ENCODE measurements at places on chromosomes 1 and 21. TPM values are rescaled to one million over a fixed set of nuclear protein-coding genes. Genes with fewer than 3 reads are reported as not detected.

Gene TAF1A
- total RNA-seq = 10.1 TPM

Gene LIPI
- total RNA-seq = not detected

Gene THRAP3
- 135 TPM for total RNA-seq

Gene S100A6
- total RNA-seq = 55.4 TPM

Gene PPFIA4
- 1.1 TPM for total RNA-seq

Gene ESPN
- total RNA-seq = 0.59 TPM

DNA sequence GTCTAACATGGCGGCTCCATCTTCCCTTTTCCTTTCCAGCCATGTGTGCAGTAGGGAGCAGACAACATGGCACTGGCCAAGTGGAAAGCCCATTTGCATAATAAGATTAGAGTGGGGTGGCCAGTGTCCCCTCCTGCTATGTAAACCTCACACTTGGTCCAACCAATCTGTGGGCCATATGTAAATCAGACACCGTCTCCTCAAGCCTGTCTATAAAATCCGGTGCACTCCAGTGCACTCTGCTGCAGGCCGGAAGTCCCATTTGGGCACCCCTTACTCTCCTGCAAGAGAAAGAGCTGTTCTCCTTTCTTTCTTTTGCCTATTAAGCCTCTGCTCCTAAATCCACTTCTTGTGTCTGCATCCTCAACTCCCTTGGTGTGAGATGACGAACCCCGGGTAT lies 44.1 kb downstream of the OLFML3 start:
- H3K27ac ChIP-seq = no peak overlapping the region
- H3K4me1 ChIP-seq = no peaks in the 10 kb centered on the region
- no peak overlapping the region for H3K4me3 ChIP-seq
- no peaks in the 10 kb centered on the region for H3K36me3 ChIP-seq

GRCh38 chr21:41023936-41024335 lies 144.0 kb upstream of the BACE2 start:
- no peaks in the 10 kb centered on the region for H3K36me3 ChIP-seq
- H3K27ac ChIP-seq = no peak overlapping the region
- H3K4me3 ChIP-seq = no peak overlapping the region
- no peaks in the 10 kb centered on the region for H3K27me3 ChIP-seq

- H3K36me3 ChIP-seq = no peaks in the 10 kb centered on the region
- H3K4me3 ChIP-seq = no peak overlapping the region
- no peak overlapping the region for H3K27ac ChIP-seq
- no peak for DNase-seq
Observed at GRCh38 chr1:32733582-32734321, 31.2 kb upstream of the SYNC start.

DNA sequence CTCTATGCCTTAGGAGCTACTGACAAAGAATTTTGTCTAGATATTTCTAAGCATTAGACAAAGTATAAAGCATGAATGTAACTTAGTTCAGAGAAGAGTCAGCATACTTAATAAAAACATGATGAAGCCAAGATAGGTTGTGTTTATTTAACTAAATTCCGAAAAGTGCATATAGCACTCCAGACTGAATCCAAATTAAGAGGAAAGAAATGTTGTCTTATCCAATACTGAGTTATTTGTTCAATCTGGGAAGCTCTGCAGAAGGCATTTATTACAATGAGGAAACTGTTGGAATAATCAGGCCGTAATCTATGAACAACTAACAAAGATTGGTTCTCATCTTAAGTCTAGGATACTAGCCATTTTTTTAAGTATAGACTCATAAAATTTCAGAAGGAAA lies 100.2 kb downstream of the TNFSF18 start:
- no peaks in the 10 kb centered on the region for H3K4me1 ChIP-seq
- H3K27ac ChIP-seq = no peak overlapping the region
- no peaks in the 10 kb centered on the region for H3K27me3 ChIP-seq
- H3K4me3 ChIP-seq = no peak overlapping the region

- no peak overlapping the region for H3K4me3 ChIP-seq
- H3K27me3 ChIP-seq = no peaks in the 10 kb centered on the region
- H3K27ac ChIP-seq = no peak overlapping the region
Observed at GRCh38 chr1:205124726-205125125, 2.9 kb upstream of the RBBP5 start.

- no peaks in the 10 kb centered on the region for H3K27me3 ChIP-seq
- DNase-seq = no peak
- no peaks in the 10 kb centered on the region for H3K36me3 ChIP-seq
- H3K4me1 ChIP-seq = no peaks in the 10 kb centered on the region
Observed at GRCh38 chr21:31117128-31117916, 79.0 kb upstream of the KRTAP19-8 start.

DNA sequence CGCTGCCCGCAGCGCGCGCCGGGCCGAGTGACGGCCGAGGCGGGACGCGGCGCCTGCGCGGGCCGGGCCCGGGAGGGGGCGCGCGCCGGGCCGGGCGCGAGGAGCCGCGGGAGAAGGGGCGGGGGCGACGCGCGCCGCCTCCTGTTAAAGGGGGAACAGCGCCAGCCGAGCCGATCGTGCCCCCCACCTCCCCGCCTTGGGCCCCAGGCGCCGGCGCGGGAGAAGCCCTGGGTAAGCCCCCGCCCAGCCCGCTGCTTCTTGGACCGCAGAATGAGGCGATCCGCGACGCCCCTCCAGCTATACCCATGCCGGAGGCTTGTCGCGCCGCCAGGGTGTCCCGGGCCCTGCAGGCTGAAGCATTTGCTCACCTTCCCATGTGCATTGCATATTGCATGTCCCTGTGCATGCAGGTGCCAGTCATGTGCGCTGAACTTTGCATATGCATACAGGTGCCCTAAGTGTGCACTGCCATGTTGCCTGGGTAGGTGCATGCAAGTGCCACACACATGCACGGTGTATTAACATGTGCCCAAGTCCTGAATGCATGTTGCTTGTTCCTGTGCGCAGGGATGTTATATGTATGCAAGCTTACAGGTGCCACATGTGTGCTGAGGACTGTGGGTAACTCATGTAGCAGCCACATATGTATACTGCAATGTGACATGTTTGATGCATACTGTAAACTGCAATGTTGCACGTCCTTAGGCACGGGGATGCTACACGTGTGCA lies at the start of gene ADGRB2:
Gene ADGRB2 (minus strand): TSS at position 29 of the 729 bp plus-strand sequence. CDS start 7,119 bp downstream, outside the sequence.
- peaks cover 8% of the 10 kb centered on the region for H3K4me1 ChIP-seq
- peak within 1 kb of the TSS; percentile 32 for H3K4me3 ChIP-seq
- DNase-seq = no peak
- H3K27me3 ChIP-seq = peaks cover 20% of the 10 kb centered on the region
- no peak within 1 kb of the TSS for H3K27ac ChIP-seq

GRCh38 chr1:234199476-234200127 lies 173.7 kb upstream of the COA6 start:
- no peaks in the 10 kb centered on the region for H3K36me3 ChIP-seq
- no peak overlapping the region for H3K27ac ChIP-seq
- no peaks in the 10 kb centered on the region for H3K4me1 ChIP-seq

DNA sequence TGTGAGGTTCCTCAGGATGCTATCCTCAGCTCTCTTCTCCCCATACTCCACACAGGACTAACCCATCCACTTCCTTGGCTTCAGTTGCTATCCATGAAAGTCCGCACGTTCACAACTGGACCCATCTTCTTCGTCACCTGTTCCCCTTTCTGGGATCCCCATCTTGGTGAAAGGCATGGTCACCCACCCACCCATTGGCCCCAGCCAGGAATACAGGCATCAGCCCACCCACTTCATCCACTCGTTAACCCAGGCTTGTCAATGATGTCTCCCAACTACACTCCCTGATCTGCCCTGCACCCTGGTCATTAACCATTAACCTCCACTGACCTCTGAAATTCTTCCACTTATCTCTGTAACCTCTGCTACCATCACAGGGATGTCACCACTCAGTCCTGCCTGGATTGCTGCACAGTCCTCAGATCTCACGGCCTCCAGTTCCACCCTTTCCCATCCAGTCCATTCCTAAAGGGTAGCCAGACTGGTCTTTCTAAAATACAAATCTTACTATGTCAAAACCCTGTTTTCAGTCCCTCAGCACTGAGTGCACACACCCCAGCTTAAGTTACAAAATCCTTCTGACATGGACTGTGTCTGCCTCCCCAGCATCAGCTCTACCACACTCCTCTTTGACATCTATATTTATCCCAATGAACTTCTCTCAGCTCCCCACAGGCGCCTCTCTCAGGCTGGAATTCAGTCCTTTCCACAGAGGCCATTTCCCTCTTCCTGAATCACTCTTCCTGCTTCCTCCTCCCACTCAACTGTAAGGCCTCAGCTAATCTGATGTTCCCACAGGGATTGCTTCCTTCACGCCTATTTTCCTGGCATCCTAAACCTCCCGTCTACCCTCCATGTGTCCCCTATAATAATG lies 10.4 kb downstream of the PGLYRP4 start:
- no peaks in the 10 kb centered on the region for H3K27me3 ChIP-seq
- H3K4me1 ChIP-seq = peaks cover 9% of the 10 kb centered on the region
- no peak overlapping the region for H3K4me3 ChIP-seq
- H3K27ac ChIP-seq = no peak overlapping the region
- no peaks in the 10 kb centered on the region for H3K36me3 ChIP-seq
- no peak for DNase-seq

GRCh38 chr1:208009706-208010444 lies 99.0 kb upstream of the CD34 start:
- no peak for DNase-seq
- peaks cover 4% of the 10 kb centered on the region for H3K27me3 ChIP-seq
- no peak overlapping the region for H3K27ac ChIP-seq

- no peaks in the 10 kb centered on the region for H3K36me3 ChIP-seq
- DNase-seq = no peak
- no peaks in the 10 kb centered on the region for H3K27me3 ChIP-seq
- no peak overlapping the region for H3K27ac ChIP-seq
- H3K4me1 ChIP-seq = no peaks in the 10 kb centered on the region
Observed at GRCh38 chr1:191592907-191593306, 565.4 kb upstream of the RGS18 start.

GRCh38 chr1:40782371-40782956 lies 1.1 kb upstream of the KCNQ4 start:
- H3K27ac ChIP-seq = no peak overlapping the region
- H3K27me3 ChIP-seq = peaks cover 4% of the 10 kb centered on the region
- DNase-seq = no peak
- no peaks in the 10 kb centered on the region for H3K36me3 ChIP-seq

GRCh38 chr1:39332828-39333227 lies 128.3 kb downstream of the MACF1 start:
- DNase-seq = no peak
- no peak overlapping the region for H3K4me3 ChIP-seq
- H3K27ac ChIP-seq = no peak overlapping the region
- no peaks in the 10 kb centered on the region for H3K4me1 ChIP-seq
- H3K27me3 ChIP-seq = no peaks in the 10 kb centered on the region

DNA sequence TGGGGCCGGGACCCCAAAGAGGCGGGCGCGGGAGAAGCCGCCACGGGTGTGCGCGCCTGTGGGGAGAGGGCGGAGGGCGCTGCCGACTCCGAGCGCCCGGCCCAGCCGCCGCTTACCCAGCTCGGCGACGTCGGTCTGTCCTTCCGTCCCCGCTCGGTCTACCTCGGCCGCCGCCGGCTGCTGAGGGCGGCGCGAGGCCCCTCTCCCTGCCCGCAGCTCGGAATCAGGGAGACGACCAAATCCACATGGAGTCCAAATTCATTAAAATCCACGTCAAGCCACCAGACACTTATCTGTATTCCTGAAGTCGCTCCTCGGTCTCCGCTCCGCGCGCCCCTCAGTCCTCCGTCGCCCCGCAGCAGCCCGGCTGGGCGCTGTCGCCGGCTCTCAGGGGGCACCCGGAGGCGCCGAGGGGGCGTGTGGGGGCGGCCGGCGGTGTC lies 637 bp downstream of the PLXNA2 start:
- no peak overlapping the region for H3K27ac ChIP-seq
- H3K4me1 ChIP-seq = peaks cover 8% of the 10 kb centered on the region
- H3K4me3 ChIP-seq = peak overlapping the region; percentile 64
- DNase-seq = no peak

GRCh38 chr21:31133243-31133830 lies 95.1 kb upstream of the KRTAP19-8 start:
- peaks cover 15% of the 10 kb centered on the region for H3K4me1 ChIP-seq
- 0 out of 2 replicates have a peak overlapping the region, but pooled peaks have one; percentile 1 for H3K27ac ChIP-seq
- H3K36me3 ChIP-seq = no peaks in the 10 kb centered on the region

- no peak for DNase-seq
- H3K27ac ChIP-seq = no peak overlapping the region
- H3K36me3 ChIP-seq = no peaks in the 10 kb centered on the region
- no peak overlapping the region for H3K4me3 ChIP-seq
- H3K4me1 ChIP-seq = no peaks in the 10 kb centered on the region
Observed at GRCh38 chr1:41935226-41935625, 16.5 kb upstream of the HIVEP3 start.
